ENCODE measurements at places on chromosomes 1 and 21.

GRCh38 chr1:64084451-64084850, 119.0 kb upstream of the UBE2U start:
- DNase-seq, result no peak

DNA sequence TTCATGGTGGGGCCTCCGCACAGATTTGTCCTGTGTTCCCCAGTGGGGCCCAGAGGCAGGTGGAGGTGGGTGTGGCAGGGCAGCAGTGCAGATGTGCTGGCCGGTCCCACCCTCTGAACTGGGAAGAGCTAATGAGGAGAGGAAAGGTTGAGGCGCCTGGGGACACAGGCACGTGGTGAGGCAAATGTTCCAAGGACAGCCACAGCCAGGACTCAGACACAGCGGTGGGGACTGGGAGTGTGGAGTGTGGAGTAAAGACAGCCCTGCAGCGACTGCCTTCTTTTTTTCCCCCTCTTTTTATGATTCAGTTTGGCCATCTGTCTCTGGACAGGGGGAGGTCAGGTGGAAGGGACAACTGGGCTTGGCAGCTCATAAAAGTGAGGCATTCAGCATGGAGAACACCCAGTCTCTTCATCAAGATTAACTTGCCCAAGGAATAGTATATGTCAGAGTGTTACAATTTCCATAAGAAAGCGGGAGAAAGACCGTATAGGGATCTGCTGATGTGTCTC, 104.2 kb upstream of the GCLM start:
- no peak for DNase-seq

DNA sequence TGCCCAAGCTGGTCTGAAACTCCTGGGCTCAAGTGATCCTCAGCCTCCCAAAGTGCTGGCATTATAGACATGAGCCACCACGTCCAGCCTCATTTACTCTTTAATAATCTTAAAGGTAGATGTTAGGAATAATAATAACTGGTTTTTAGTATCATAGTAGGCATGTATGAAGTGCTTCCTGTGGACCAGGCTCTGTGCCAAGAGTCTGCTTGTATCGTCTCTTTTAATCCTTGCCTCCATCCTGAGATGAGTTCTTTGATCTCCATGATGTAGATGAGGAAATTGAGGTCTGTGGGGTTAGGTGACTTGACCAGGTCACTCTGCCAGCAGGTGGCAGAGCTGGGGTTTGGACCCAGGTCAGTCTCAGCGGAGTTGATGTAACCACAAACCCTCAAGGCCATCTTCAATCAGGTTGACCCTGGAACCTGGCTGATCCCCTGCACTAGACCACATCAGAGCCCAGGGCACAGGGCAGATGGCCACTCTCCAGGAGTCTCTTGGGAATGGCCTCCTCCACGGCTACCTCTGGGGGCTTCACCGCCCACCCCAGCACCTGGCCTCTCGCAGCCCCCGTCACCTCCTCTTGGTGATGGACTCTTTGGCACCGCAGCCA, 11.3 kb downstream of the EFHD2 start:
- no peak for DNase-seq

DNA sequence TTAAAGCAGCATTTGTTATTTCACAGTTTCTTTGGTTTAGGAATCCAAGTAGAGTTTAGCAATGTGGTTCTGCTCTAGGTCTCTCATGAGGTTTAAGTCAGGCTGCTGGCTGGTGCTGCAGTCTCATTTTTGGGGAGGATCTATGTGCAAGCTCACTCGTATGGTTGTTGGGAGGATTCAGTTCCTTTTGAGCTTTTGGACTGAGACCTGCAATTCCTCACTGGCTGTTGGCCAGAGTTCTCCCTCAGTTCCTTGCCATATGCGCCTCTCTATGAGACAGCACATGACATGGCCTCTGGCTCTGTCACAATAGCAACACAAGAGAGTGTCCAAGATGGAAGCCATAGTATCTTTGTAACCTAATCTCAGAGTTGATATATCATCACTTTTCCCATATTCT, 91.0 kb downstream of the OLFML2B start:
- no peak for DNase-seq

GRCh38 chr1:25520446-25521061, 22.9 kb upstream of the LDLRAP1 start:
- peak; percentile 72 for DNase-seq

GRCh38 chr1:160414881-160415280, 14.5 kb downstream of the VANGL2 start:
- no peak for DNase-seq

GRCh38 chr1:101290922-101291561, 54.2 kb downstream of the S1PR1 start:
- DNase-seq, result no peak

- DNase-seq, result no peak
Observed at GRCh38 chr1:60950224-60951063, 131.9 kb upstream of the NFIA start.

DNA sequence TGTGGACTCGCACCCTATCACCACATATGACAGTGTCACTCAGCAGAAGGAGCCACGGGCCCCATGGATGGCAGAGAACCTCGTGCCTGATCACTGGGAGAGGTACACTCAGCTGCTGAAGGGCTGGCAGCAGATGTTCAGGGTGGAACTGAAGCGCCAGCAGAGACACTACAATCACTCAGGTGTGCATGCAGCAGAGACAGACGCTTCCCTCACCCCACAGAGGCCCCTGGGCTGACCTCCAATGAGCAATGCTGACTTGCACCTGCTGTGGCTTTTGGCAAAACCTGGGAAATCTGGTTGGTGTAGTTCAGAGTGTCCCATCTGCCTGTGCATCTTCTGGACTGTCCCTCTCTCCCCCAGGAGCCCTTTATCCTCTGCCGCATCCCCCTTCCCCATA, 51.9 kb downstream of the KIAA1614 start:
- DNase-seq, result no peak

DNA sequence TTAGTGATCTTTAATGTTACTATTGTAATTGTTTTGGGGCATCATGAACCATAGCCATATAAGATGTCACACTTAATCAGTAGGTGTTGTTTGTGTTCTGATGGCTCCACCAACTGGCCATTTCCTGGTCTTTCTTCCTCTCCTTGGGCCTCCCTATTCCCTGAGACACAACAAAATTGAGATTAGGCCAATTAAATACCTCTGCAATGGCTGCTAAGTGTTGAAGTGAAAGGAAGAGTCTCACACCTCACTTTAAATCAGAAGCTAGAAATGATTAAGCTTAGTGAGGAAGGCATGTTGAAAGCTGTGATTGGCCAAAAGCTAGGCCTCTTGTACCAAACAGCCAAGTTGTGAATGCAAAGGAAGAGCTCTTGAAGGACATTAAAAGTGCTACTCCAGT, 30.7 kb downstream of the PPP2R5A start:
- no peak for DNase-seq

- no peak for DNase-seq
Observed at GRCh38 chr1:195188821-195189220, 1419.4 kb downstream of the KCNT2 start.

GRCh38 chr1:221806236-221806635, 64.3 kb upstream of the DUSP10 start:
- no peak for DNase-seq

DNA sequence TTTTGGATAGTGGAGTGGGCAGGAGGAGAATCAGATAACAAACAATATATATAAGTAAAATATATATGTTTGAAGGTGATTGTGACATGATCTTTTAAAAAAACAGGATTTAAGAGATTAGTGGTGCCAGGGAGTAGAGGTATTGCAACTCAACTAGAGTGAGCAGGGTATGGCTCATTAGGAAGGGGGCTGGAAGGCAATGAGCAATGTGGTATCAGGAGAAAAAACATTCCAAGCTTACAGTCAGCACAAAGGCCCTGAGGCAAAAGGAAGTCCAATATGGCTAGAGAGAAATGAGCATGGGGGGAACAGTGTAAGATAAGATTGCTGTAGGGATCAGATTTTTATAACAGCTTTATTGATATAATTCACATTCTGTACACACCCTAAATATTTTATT, 5.3 kb upstream of the GADD45A start:
- no peak for DNase-seq

GRCh38 chr1:206905295-206906164, 8.3 kb downstream of the IL24 start:
- DNase-seq, result peak; percentile 53

Measured in activated naive CD8-positive, alpha-beta T cell treated with anti-CD3 and anti-CD28 coated beads, Interleukin-2, amount 50 U/mL, for 24 hours (primary cell).